ENCODE measurements at places on chromosomes 1 and 21.

- DNase-seq = no peak
- H3K27ac ChIP-seq = no peak overlapping the region
- no peaks in the 10 kb centered on the region for H3K27me3 ChIP-seq
- H3K36me3 ChIP-seq = no peaks in the 10 kb centered on the region
Measured at GRCh38 chr1:97767381-97767780, 153.5 kb downstream of the DPYD start.

DNA sequence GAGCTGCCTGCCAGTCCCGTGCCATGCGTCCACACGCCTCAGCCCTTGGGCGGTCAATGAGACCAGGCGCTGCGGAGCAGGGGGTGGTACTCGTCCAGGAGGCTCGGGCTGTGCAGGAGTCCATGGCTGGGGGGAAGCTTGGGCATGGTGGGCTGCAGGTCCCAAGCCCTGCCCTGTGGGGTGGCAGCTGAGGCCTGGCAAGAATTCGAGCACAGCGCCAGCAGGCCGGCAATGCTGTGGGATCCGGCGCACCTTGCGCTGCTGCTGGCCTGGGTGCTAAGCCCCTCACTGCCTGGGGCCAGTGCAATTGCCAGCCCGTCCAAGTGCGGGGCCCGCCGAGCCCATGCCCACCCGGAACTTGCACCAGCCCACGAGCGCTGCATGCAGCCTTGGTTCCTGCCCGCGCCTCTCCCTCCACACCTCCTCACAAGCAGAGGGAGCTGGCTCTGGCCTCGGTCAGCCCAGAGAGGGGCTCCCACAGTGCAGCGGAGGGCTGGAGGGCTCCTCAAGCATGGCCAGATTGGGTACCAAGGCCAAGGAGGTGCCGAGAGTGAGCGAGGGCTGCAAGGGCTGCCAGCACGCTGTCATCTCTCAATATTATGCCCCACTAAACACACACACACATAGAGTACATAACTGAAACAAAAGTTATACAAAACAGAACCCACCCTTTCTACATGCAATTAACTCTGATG lies 307.7 kb downstream of the LMO4 start:
- no peaks in the 10 kb centered on the region for H3K36me3 ChIP-seq
- DNase-seq = no peak
- no peaks in the 10 kb centered on the region for H3K27me3 ChIP-seq
- H3K27ac ChIP-seq = no peak overlapping the region
- 0 out of 2 replicates have a peak, but pooled peaks cover 8% of the 10 kb centered on the region for H3K4me1 ChIP-seq

DNA sequence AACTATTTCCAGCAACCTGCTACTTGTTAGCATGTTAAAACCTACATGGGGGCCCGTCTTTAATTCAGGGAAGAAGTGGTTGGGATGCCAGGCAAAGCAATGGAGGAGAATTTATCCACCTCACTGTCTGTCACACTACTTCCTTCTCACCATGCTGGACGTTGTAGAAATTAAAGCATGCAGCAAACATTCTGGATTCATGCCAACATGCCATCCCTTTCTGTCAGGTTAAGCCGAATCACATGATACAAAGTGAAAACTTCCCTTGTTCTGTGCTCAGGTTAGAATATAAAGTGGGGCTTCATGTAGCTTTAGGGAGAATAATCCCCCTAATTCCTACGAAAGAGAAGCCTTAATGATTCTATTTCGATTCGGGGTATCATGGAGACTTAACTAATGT lies 95.5 kb downstream of the ERG start:
- H3K4me1 ChIP-seq = no peaks in the 10 kb centered on the region
- no peaks in the 10 kb centered on the region for H3K27me3 ChIP-seq
- H3K36me3 ChIP-seq = no peaks in the 10 kb centered on the region
- H3K4me3 ChIP-seq = no peak overlapping the region
- no peak overlapping the region for H3K27ac ChIP-seq

DNA sequence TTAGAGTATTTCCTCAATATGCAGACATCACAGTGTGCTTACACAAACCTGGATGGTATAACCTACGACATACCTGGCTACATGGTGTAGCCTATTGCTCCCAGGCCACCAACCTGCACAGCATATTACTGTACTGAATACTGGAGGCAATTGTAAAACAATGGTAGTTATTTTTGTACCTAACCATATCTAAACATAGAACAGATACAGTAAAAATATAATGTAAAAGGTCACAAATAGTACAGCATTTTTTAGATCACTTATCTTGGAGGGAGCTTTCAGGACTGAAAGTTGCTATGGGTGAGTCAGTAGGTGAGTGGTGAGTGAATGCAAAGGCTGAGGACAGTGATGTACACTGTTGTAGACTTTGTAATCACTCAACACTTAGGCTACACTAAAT lies 492.3 kb downstream of the MRPL39 start:
- no peak overlapping the region for H3K27ac ChIP-seq
- no peak overlapping the region for H3K4me3 ChIP-seq
- peak; percentile 44 for DNase-seq
- no peaks in the 10 kb centered on the region for H3K4me1 ChIP-seq

DNA sequence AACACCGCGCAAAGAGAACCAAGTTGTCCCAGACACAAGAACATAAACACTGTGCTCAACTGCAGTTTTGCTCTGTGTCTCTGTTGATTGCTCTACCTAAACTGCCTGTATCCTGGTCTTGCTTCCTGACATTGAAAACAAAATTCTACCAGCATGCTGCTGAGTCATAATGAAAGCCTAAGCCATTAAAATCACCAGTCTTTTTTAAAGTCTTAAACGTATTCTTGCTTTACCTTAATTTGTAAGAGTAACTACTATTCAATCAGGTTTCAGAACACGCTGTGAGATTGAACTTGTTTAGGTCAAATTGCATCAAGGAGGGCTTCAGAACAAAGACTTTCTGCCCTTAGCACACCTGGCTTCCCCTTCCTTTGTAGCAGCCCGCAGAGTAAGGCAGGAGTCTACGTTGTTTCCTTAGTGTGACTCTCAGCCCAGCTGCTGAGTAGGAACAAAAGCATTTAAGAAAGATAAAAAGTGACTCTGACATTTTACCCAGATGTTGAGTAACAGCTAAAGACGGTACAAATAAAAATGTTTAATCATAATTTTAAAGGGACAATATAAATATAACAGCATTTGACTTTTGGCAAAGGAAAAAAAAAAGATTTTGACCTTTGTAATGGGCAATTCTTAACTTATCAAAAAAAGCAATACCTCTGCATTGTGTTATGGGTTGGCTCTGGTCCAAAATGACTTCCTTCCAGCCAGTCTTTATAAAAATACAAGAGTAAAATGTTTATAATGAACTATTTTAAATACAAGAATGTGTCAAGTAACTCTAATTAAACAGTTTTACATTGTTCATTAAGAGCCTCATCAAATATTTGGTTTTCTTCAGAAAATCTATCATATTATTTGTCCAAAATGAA lies 186.9 kb upstream of the ADGRL4 start:
- no peaks in the 10 kb centered on the region for H3K36me3 ChIP-seq
- DNase-seq = peak; percentile 89
- H3K4me3 ChIP-seq = peak overlapping the region; percentile 19
- H3K4me1 ChIP-seq = no peaks in the 10 kb centered on the region

DNA sequence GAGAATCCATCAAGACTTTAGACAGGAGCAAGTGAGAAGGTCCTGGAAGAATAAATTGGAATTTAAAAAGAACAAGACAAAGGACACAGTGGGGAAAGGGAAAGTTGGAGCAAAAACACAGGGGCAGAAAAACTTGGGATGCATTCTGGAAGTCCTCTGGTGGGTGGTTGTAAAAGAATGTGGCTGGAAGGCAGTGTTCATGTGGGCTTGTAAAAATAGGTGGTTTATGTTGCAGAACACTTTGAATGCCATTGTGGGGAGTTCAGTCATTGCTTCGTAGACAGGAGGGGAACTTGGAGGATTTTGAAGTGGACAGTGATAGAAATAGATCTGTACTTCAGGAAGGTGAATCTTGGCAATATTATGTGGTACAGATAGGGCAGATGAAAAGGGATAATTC lies 15.2 kb downstream of the KIF1B start:
- no peaks in the 10 kb centered on the region for H3K27me3 ChIP-seq
- no peak overlapping the region for H3K27ac ChIP-seq
- no peaks in the 10 kb centered on the region for H3K4me1 ChIP-seq
- DNase-seq = no peak
- H3K36me3 ChIP-seq = no peaks in the 10 kb centered on the region

- H3K27me3 ChIP-seq = no peaks in the 10 kb centered on the region
- 0 out of 2 replicates have a peak, but pooled peaks cover 7% of the 10 kb centered on the region for H3K4me1 ChIP-seq
- H3K4me3 ChIP-seq = no peak overlapping the region
- H3K27ac ChIP-seq = no peak overlapping the region
Measured at GRCh38 chr1:3902111-3902511, 2.0 kb upstream of the C1orf174 start.

- no peak overlapping the region for H3K4me3 ChIP-seq
- no peaks in the 10 kb centered on the region for H3K27me3 ChIP-seq
- no peaks in the 10 kb centered on the region for H3K36me3 ChIP-seq
- no peak overlapping the region for H3K27ac ChIP-seq
- DNase-seq = no peak
- no peaks in the 10 kb centered on the region for H3K4me1 ChIP-seq
Measured at GRCh38 chr1:53644909-53645689, 93.9 kb downstream of the GLIS1 start.

DNA sequence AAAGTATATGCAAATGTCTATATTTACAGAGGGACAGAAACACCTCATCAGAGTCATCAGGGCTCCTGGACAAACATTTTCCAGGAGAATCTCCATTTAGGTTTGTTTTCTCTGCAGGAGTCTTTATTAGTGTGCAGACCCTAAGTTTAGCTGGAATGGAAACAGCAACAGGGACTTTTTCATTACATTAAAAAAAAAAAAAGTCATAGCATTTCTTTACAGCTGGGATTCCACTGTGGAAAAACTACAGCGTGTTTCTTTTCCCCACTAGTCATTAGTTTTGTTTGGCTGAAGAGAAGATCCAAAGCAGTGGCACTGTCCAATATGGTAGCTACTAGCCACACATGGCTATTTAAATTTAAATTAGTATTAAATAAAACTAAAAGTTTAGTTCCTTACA lies 49.6 kb downstream of the LHX4 start:
- H3K4me3 ChIP-seq = no peak overlapping the region
- DNase-seq = no peak
- no peaks in the 10 kb centered on the region for H3K36me3 ChIP-seq
- no peak overlapping the region for H3K27ac ChIP-seq
- no peaks in the 10 kb centered on the region for H3K27me3 ChIP-seq

DNA sequence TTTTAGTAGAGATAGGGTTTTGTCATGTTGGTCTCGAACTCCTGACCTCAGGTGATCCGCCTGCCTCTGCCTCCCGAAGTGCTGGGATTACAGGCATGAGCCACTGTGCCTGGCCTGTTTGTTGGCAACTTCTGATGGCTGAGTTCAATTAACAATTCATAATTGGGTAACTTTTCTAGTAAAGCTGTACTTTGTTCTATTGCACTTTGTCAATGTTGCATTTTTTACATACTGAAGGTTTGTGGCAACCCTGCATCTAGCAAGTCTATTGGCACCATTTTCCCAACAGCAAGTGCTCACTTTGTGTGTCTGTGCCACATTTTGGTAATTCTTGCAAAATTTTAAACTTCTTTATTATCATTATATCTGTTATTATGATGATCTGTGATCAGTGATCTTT lies 64.5 kb upstream of the USP24 start:
- no peak overlapping the region for H3K27ac ChIP-seq
- no peaks in the 10 kb centered on the region for H3K27me3 ChIP-seq
- H3K4me1 ChIP-seq = no peaks in the 10 kb centered on the region
- no peak overlapping the region for H3K4me3 ChIP-seq
- no peaks in the 10 kb centered on the region for H3K36me3 ChIP-seq
- no peak for DNase-seq

DNA sequence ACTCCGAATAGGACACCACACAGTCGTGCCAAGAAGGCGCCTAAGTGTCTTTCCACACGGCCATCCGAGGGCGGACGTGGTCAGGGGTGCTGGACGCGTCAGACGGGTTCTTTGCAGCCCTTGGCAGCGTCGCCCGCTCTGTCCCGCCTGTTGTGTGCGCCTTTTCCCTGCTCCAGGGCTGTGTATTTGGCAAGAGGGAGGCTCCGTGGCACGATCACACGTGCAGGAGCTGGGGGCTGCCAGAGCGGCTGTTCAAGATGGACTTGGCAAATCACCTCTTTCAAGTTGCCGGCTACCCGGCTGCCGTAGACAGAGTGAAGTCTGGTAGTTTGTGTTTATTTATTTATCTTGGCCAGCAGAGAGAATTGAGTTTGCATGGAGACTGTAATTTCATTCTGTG lies 31.9 kb downstream of the PRKCZ start:
- no peak for DNase-seq
- H3K4me3 ChIP-seq = no peak overlapping the region
- no peaks in the 10 kb centered on the region for H3K36me3 ChIP-seq

DNA sequence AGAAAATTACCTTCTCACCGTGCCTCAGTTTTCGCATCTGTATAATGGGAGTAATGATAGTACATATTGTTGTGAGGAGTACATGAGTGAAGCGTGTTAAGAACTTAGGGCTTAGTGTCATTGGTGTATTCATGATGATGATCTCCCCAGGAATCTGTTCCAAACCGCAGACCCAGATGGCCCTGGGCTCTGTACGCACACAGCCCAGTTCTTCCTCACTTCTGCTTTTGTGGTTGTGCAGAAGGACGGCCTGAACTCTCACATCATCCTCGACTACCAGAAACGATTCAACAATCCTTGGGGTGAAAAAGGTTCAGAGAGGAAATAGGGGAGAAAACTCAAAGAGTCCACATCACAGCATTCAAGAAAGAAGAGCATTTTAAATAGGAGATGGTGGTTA lies 323.0 kb downstream of the CAMTA1 start:
- no peak overlapping the region for H3K27ac ChIP-seq
- peaks cover 79% of the 10 kb centered on the region for H3K27me3 ChIP-seq
- no peaks in the 10 kb centered on the region for H3K4me1 ChIP-seq

DNA sequence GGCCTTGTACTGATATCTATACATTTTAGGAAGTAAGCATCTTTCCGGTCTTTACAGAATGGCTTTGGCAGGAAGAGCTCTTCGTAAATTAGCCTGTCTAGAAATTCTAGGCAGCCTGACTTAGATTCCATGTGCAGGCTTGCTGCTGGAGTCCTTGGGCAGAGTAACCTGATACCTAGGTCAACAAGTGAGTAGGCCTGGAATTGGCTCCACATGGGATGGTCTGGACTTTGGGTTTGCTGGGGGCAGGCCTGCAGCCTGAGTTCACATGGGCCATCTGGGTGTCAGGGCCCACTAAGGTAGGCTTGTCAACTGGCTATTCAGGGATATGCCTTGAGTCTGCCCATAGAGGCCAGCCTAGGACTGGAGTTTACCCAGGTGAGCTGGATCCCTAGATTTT lies 59.6 kb upstream of the CYYR1 start:
- DNase-seq = no peak
- no peak overlapping the region for H3K27ac ChIP-seq
- H3K4me3 ChIP-seq = no peak overlapping the region
- H3K4me1 ChIP-seq = no peaks in the 10 kb centered on the region
- no peaks in the 10 kb centered on the region for H3K36me3 ChIP-seq

Measured in MM.1S (cell line).